ENCODE measurements at places on chromosomes 2 and 18.
A peak's percentile ranks its signal among the peaks of the same experiment; 100 is the strongest.

GRCh38 chr18:64082513-64082912, 66.4 kb downstream of the LINC00305 start:
- DNase-seq, result no peak

DNA sequence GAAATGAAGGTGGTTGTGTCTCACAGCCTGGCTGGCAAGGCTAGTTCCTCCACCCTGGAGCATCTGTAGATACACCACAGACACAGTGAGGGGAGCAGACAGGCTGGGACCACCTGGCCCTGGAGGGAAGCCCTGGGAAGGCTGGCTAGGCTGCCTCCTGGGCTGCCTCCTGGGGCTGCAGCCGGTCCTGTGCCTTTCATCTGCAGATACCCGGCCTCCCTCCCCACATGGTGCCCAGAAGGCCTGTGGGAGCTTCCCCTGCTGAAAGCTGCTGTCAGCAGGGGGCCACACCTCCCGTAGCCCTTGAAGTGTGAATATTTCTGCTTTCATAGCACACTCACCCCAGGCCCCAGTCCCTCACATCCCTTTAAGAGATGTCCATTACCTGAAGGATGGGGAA, 37.6 kb downstream of the SDC1 start:
- DNase-seq, result no peak

DNA sequence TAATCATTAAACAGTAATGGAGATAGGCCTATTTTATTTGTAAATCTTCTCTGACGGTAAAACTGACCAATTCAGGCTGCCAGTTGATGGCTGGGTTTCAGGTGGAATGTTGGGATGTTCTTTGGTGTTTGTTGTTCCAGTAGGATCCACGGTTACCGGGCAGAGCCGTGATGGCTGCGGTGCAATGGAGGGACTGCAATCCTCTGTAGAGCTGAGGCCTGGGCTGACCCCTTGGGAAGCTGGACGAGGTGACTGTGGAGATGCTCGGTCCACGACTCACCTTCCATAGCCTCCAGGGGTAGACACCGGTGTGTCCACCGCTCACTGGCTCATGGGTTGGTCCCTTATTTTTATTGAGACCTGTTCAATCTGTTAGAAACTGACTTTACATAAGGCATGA, 42.5 kb downstream of the ZNF519 start:
- no peak for DNase-seq

- DNase-seq, result peak; percentile 60
These were observed 139.4 kb downstream of the AKAIN1 start for GRCh38 chr18:5057386-5058348.

- DNase-seq, result no peak
These were observed 199.2 kb upstream of the NRP2 start for GRCh38 chr2:205483095-205483494.

- DNase-seq, result no peak
These were observed 200.1 kb downstream of the NDUFA10 start for GRCh38 chr2:239824866-239825704.

DNA sequence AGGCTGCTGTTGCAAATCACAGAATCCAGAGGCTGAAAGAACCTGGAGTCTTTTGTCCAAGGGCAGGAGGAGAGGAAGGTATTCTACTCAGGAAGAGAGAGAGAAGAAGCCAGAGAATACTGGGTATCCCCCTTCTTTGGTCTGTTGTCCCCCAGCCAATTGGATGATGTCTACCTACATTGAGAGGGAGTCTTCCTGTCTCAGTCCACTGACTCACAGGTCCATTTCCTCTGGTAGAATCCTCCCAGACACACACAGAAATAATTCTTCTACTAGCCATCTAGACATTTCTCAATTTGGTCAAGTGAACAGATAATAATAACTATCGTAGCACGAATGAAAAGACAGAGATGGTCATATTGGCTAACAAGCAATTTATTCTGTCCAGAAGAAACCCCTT, 416.4 kb upstream of the UBE2E3 start:
- DNase-seq, result no peak

GRCh38 chr18:79740521-79741361, 57.0 kb upstream of the KCNG2 start:
- no peak for DNase-seq

- no peak for DNase-seq
These were observed 2.9 kb upstream of the SNRNP200 start for GRCh38 chr2:96308248-96308647.

DNA sequence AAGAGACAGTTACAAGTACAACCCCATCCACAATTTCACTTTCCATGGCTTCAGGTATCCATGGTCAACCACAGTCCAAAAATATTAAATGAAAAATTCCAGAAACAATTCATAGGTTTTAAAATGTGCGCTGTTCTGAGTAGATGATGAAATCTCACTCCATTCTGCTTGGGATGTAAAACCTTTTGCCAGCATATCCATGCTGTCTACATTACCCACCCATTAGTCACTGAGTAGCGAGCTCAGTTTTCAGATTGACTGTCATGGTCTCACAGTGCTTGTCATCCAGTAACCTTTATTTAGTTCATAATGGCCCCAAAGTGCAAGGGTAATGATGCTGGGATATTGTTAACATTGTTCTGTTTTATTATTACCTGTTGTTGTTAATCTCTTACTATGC, 40.5 kb downstream of the SMAD4 start:
- no peak for DNase-seq

DNA sequence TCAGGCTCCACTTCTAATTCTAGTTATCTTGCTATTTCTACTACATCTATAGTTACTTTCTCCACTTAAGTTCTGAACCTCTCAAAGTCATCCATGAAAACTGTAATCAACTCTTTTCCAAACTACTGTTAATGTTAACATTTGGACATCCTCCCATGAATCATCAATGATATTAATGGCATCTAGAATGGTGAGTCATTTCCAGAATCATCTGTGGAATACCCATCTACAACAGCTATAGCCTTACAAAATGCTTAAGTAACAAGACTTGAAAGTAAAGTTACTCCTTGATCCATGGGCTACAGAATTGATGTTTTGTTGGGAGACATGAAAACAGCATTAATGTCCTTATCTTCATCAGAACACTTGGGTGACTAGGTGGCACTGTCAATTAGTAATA, 35.4 kb downstream of the BARD1 start:
- DNase-seq, result no peak

DNA sequence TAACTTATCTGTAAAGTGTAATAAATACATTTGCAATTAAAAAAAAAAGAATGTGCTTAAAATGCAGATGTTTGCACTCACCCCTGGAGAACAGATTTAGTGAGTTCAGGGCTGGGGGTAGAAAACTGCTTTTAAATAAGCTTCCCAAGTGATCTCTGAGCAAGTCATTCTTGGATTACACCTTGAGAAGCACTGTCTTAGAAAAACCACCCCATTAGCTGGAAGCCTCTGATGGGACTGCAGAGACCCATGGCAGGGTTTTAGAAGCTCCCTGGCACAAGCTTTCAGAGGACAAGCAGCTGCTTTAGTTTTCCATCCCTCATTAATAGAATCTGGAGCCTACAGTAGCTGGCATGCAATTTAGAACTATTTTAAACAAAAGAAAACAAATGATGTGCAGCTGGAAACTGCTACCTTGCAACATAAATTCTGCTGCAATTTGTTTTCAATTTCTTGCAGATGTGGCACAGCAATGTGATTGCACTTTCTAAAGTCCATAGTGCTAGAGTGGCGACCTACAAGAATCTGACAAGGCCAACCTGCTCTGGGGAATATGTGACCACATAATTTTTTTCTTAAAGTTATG, 141.5 kb downstream of the CDC42EP3 start:
- no peak for DNase-seq

DNA sequence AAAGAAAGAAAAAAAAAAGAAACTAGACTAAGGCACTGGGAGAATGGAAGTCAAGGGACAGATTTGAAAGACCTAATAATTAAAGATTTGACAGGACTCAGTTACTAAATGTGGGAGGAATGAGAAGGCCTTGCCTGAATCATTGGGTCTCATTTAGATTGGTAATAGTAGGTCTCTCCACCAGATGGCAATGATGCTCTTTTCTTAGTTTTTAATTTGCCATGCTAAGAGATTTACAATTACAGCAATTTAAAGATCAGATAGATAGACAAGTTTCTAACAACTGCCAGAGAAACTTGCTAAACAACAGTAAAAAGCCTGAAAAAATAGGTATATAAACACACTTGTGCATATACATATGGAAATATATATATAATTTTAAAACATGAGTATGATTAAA, 153.0 kb downstream of the TMEM247 start:
- DNase-seq, result no peak

GRCh38 chr18:3666526-3667254, 216.7 kb downstream of the TGIF1 start:
- DNase-seq, result no peak

- DNase-seq, result no peak
These were observed 32.8 kb upstream of the PEX13 start for GRCh38 chr2:60984720-60985119.

DNA sequence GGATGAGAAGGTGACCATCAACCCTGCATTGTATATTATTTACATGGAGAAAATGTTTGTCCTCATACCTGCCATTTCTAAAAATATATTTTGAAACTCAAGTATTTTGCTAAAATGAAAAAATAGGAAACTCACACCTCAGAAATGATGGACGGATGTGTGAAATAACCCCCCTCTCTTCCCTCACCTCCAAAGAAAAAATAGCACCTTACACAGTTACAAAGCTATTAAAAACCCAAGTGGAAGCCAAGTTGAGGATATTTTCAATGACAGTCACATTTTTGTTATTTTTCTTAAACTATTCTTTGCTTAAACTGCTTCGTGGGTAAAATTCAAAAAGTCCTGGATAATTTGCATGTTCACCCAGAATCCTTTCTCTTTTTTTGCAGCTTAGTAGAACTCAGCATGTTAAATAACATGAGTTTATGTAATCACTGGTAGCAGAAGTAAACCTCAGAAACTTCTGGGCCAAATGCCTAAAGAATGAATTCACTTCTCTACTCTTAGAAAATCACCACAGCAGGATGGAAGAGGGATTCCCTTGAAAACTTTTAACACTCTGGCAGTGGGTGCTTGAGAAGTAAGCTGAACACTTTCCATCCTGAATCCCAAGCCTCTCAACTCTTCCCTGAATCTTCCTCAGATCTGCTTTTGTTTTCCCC, 768 bp downstream of the DSC1 start:
- DNase-seq, result no peak

DNA sequence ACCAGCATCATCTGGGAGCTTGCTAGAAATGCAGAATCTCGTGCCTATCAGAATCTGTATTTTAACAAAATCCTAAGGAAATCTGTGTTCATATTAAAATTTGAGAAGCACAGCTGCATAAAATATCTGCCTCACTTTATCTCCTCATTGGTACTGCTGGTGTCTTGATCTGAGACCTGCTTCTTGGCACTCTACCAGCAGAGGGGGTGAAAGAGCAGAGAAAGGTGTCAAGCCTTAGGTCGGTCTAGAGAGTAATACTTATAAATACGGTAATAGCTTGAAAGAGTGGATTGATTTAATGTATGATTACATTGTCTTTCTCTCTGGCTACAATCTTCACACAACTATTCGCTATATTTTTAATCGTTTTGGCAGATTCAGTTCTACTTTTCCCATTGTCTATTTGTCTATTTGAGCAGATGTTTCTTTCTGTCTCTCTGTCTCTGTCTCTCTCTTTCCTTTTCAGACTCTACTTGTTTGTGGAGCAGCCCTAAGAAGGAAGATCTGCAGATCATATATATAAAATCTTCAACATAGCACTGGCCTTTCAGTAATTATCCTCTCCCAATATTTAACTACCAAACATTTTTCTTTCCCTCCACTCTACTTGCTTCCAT, 1.7 kb upstream of the GCG start:
- DNase-seq, result peak; percentile 70

- DNase-seq, result peak; percentile 49
These were observed 17.4 kb upstream of the COL6A3 start for GRCh38 chr2:237431372-237431771.

DNA sequence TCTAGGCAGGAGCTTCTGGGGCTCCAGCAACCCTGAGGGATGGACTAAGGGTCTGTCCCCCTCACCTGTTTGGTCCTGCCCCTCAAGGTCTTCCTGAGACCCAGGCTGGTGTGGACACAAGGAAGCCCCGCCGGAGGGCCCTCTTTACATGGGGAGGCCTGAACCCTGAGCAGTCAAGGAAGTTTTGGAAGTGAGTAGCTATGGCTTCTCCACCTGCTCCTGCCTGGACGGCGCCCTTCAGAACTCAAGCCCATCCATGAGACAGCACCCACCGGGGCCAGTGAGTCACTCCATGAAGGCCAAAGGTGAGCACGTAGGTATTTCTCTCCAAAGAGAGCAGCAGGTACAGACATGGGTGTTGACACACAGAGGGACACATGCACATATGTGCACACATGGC, 98.2 kb upstream of the CTDP1 start:
- DNase-seq, result no peak

GRCh38 chr2:198788676-198789075, 669.1 kb downstream of the SATB2 start:
- DNase-seq, result no peak

DNA sequence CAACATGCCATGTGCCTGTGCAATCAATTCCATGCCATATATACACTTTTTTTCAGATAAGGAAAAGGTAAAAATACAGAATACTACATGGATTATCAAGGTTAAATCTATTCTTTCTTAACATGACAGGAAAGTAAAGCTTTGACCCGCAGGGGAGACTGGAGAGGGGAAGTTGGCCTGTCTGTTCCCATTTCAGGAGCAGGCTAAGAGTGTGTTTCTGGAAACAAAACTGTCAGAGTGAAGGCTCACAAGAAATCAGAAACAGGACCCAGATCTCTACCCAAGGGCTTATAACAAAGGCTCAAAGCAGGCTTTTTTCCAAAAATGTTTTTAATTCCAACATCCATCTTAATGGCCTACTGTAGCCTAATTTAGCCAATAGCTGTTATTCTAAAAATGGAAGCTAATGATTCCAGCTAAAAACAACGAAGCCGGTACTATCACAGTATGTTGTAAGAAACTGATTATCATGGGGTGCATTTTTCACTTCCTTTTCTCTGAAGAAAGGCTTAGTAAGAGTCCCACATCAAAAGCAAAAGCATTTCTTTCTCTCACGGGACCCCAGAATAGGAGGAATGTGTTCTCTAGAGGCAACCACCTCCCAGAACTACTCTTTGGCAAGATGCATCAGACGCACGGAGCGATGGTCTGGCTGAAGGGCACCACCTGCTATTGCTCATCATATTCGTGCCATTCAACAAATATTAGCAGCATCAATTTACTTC, 41.4 kb downstream of the FECH start:
- DNase-seq, result no peak

- no peak for DNase-seq
These were observed 6.4 kb upstream of the CTLA4 start for GRCh38 chr2:203861197-203861596.

- no peak for DNase-seq
These were observed at the start of gene LRRTM1 for GRCh38 chr2:80303909-80304837. LRRTM1 (minus strand) TSS chr2:80304752; CDS start chr2:80303819, 933 bp downstream.

GRCh38 chr2:239264838-239265651, 135.8 kb downstream of the HDAC4 start:
- peak; percentile 80 for DNase-seq

- DNase-seq, result no peak
These were observed 923.2 kb downstream of the CPS1 start for GRCh38 chr2:211479536-211480150.

- DNase-seq, result no peak
These were observed 133.5 kb upstream of the SLC14A2 start for GRCh38 chr18:45481821-45482220.
